ENCODE measurements at places on chromosomes 13 and 19. TPM values are rescaled to one million over a fixed set of nuclear protein-coding genes. Genes with fewer than 3 reads are reported as not detected.

GRCh38 chr13:26952551-26953143, 192.1 kb upstream of the GPR12 start:
- DNase-seq, result no peak

GRCh38 chr13:26601669-26602068, 44.2 kb downstream of the WASF3 start:
- peak; percentile 69 for DNase-seq

DNA sequence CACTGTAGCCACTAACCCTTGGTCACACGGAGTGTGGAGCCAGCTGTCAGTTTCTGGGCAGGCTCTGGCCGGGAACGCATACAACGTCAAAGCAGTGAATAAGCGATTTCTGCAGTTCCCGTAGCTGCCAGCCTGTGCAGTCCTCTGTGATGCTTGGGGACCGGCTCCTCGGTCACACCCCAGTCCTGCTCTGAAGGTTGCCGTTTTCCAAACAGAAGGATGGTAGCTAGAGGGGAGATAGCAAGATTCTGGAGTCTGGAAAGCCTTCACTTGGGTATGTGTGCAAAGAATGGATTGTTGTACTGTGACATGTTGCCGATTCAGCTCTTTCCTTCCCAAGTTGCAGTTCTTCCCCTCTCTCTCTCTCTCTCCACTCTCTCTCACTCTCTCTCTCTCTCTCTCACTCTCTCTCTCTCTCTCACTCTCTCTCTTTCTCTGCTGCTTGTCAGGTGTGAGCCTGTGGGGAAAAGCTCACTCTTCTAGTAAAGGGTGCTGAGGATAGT, 38.7 kb upstream of the C1QTNF9 start:
- peak; percentile 75 for DNase-seq

GRCh38 chr19:12656899-12657571, 9.5 kb downstream of the MAN2B1 start:
- peak; percentile 39 for DNase-seq

DNA sequence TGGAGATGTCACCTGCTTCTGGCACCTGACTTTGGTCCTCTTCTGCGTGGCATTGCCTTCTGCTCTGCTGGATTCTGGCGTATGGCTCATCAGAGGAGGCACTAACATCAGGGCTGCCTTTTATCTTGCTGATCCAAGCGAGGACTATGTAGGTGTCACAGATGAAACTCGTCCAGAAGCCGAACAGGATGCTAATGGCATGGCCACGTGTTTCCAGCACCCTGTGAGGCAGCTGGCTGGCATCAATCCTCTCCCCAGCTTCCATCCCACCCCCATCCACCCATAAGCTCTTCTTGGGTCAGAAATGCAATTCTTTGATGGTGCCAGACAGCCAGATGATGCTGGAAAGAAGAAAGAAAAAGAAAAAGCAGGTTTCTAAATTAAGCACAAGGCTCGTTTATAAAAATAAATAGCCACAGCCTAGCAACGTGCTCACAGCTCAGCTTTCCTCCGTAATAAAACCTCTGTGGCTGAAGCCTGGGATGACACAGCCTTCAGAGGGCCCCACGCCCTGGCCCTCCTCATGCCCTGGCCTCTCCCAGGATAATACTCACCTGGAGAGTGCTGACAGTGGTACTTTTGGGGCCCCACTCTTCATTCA, 212.9 kb upstream of the SERP2 start:
- no peak for DNase-seq

GRCh38 chr13:67120872-67121531, 109.1 kb downstream of the PCDH9 start:
- no peak for DNase-seq

GRCh38 chr19:29054886-29055675, 157.9 kb downstream of the UQCRFS1 start:
- peak; percentile 3 for DNase-seq

- DNase-seq, result no peak
Observed at GRCh38 chr13:111183087-111183645, 68.1 kb downstream of the ARHGEF7 start.

DNA sequence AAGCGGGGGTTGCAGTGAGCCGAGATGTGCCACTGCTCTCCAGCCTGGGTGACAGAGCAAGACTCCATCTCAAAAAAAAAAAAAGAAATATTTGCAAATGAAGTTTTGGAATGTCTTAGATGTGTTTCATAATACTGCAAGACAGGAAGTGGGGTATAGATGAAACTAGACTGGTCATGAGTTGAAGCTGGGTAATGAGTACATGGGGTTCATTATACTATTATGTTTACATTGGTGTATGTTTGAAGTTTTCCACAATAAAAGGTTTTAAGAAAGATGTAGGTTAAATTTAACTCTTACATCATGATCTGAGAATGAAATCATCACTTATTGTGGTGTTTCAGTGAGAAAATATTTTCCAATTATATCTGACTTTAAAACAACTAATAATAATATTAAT, 19.0 kb downstream of the FNDC3A start:
- peak; percentile 37 for DNase-seq

DNA sequence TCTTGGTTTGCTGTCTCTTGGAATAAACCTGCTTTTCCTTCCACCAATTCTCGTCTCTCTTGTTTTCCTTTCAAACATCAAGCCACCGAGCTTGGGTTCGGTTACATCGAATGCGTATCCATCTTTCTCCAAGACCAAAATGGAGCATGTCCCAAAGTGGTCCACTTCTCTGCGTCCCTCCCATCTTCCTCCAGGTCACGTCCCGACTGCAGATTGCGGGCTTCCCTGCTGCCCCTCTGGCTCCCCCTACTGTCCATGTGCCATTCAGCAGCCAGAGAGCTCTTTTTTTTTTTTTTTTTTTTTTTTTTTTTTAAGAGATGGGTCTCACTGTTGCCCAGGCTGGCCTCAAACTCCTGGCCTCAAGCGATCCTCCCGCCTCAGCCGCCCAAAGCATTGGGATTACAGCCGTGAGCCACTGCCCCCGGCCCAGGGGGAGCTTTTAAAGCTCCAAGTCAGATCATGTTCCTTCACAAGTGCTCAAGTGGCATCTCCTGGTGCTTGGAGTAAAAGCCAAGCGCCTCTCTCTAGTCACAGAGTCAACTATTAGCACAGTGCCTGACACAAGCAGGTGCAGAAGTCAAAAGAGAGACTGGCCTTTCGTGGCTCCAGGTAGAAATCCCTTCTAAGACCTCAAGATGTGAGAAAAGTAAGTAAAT, 10.0 kb downstream of the COL5A3 start:
- DNase-seq, result peak; percentile 79

DNA sequence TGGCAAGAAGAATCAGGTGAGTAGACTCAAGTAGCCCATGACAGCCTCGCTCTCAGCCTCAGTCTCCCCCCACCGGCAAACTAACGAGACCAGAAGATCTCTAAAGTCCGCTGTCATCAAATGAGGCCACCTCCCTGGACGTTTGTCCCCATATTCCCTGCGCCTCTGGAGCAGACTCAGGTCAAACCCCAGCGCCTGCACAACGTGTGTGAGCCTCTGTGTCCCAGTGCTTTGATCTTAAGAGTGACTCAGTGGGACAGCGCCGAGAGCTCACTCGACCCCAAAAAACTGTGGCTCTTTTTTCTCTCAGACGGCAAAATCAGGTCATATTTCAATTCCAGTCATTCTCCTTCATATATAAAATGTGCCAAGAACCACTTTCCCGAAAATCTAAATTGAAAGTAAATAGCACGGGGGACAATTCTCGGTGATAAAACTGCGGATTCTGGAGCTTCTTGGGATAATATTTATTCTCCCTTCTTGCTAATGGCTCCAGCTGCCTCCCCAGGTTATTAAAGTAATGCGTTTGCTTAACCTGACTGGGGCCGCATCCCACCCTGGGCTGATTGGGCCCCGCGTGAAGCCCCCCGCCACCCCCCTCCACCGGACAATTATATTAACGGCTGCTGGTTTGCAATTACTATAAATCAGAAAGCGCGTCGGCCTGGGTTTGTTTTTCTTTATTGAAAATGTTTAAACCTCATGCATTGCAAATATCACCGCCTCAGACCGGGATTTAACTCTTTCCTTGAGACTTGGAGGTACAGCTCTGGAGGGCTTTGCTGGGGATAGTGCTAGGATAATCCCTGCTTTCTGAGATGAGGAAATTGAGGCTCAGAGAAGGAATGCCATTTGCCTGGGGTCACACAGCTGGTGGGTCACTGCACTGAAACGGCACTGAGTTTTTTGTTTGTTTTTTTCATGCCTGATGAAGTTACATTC, 37.5 kb upstream of the ZNRF4 start:
- no peak for DNase-seq

GRCh38 chr19:10334588-10335351, 1.4 kb upstream of the RAVER1 start:
- peak; percentile 99 for DNase-seq

Gene TBXA2R
- polyA plus RNA-seq, result 2.6 TPM

Data from GM23248 (cell line).